ELR (cell line): ENCODE measurements at places on chromosomes 13 and 19.

DNA sequence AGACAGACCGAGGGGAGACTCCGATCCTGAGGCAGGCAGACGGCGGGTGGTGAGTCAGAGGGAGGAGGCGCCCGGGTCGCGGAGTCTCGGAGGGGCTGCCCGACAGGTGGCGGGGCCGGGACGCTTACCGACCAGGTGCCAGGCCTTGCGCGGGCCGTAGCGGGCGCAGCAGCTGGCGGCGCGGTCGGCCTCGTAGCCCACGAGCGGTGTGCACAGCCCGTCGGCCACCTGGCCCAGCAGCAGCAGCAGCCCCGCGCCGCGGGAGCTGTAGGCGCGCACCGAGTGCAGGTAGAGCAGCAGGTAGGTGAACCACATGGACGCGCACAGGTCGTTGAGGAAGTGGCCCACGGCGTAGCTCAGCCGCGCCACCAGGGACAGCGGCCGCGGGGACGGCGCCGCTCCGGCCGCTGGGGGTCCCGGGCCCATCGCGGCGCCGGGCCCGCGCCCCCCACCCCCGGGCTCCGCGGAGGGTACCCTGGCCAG is 367 bp downstream of the MFSD12 start:
- peak; percentile 82 for DNase-seq

GRCh38 chr13:51502153-51502651 is 49.4 kb upstream of the INTS6 start:
- DNase-seq, result peak; percentile 72

- DNase-seq, result no peak
Measured at GRCh38 chr13:39967199-39967959, 311.9 kb downstream of the COG6 start.

DNA sequence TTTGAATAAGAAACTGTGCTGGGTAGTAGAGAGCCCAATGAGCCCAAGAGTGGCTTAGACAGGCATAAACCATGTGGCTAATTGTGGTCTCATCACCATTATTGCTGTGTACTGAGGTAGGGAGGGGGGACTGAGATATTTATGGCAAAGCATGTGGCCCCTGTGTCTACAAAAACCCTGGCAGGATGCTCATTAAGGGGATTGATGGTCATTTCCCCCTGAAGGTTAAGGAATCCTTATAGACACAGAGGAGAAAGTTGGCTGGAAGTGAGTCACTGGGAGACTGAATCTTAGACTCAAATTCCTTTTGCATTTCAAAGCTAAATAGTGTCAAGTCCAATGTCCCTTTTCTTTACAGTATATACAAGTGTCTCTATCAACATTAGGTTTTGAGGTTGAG is 9.8 kb upstream of the DACT3 start:
- peak; percentile 72 for DNase-seq

GRCh38 chr19:37964109-37964508 is 57.1 kb downstream of the SIPA1L3 start:
- no peak for DNase-seq

GRCh38 chr19:39941615-39942365 is 7.4 kb upstream of the FCGBP start:
- peak; percentile 67 for DNase-seq

DNA sequence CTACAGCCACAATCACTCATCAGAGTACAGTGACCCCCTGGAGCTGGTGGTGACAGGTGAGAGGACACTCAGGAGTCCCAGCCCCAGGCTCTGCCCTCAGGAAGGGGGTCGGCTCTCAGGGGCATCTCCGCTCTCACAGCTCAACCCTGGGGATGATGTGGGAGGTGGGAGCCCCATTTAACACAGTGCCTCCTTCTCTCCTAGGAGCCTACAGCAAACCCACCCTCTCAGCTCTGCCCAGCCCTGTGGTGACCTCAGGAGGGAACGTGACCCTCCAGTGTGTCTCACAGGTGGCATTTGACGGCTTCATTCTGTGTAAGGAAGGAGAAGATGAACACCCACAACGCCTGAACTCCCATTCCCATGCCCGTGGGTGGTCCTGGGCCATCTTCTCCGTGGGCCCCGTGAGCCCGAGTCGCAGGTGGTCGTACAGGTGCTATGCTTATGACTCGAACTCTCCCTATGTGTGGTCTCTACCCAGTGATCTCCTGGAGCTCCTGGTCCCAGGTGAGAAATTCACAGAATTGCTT is 1.0 kb downstream of the LILRA2 start:
- DNase-seq, result no peak

DNA sequence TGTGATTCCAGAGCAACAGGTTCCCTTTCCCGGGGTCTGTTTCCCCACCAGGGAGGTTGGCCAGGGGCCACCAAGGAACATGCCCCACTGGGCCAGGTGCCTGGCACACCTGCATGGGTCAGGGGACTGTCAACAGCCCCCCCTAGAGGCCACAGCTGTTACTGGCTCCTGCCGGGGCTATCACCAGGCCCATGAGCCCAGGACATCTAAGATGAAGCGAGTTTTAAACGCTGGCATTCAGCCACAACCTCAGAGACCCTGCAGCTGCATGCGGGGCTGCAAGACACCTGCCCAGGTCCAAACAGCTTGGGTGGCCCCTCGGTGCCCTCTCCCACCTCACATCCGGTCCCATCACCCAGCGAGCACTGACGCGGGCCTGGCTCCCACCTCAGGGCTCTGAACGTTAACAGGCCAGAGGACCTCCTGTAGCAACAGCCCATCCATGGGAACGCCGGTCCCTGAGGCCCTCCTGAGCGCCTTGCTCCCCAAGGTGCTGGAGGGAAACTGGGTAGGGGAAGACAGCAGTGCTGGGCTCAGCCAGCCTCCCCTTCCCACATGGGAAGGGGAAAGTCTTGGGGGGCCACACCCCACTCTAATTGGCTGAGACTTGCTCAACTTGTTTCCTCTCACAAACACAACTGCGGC is 12.0 kb downstream of the KHSRP start:
- peak; percentile 34 for DNase-seq

GRCh38 chr19:40797963-40798682 is 868 bp upstream of the EGLN2 start:
- peak; percentile 75 for DNase-seq

- DNase-seq, result no peak
Measured at GRCh38 chr13:73702419-73703071, 431.7 kb downstream of the KLF12 start.

- no peak for DNase-seq
Measured at GRCh38 chr13:84563611-84564010, 681.3 kb upstream of the SLITRK1 start.

- no peak for DNase-seq
Measured at GRCh38 chr13:34369931-34370330, 552.0 kb downstream of the RFC3 start.

DNA sequence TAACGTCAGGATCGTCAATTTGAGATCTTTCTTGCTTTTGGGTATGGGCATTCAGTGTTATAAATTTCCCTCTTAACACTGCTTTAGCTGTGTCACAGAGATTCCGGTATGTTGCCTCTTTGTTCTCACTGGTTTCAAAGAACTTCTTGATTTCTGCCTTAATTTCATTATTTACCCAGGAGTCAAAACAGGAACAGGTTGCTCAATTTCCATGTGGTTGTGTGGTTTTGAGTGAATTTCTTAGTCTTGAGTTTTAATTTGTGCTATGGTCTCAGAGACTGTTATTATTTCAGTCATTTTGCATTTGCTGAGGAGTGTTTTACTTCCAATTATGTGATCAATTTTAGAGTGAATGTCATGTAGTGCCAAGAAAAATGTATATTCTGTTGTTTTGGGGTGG is 153.1 kb downstream of the PCDH17 start:
- DNase-seq, result no peak

DNA sequence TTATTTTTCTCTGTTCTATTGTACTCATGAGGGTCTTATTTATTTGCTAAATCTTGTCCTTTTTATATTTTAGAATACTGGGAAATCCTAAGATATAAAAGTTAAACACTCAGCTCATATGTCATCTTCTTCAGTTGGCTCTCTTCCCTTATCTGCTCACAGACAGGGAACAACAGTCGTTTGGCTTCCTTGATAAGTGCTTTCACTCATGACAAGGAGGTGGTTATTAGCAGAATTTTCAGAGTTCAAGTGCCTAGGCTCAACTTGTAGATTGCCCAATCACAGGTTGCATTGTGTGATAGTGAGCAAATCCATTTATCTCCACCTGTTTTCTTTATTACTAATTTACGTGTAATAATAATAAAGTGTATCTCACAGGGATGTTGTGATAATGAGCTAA is 620.3 kb upstream of the PCDH20 start:
- DNase-seq, result no peak

DNA sequence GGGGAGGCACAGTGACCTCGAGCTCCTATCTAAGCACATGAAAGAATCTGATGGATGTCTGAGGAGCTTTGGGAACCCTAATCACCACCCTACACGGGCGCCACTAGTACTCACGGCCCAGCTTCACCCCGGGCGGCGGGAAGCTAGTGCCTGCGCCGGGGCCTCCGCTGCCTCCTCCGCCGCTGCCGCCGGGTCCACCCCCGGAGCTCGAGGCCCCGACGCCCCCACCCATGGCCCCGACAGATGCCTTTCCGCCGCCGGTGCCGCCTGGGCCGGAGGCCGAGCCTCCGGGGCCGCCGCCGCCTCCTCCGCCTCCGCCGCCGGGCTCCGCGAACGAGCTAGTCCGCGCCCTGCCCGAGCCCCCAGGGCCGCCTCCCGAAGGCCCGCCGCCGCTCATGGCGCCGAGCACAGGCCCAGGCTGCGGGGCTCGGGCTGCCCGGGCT is 312 bp downstream of the GSK3A start:
- DNase-seq, result peak; percentile 28

DNA sequence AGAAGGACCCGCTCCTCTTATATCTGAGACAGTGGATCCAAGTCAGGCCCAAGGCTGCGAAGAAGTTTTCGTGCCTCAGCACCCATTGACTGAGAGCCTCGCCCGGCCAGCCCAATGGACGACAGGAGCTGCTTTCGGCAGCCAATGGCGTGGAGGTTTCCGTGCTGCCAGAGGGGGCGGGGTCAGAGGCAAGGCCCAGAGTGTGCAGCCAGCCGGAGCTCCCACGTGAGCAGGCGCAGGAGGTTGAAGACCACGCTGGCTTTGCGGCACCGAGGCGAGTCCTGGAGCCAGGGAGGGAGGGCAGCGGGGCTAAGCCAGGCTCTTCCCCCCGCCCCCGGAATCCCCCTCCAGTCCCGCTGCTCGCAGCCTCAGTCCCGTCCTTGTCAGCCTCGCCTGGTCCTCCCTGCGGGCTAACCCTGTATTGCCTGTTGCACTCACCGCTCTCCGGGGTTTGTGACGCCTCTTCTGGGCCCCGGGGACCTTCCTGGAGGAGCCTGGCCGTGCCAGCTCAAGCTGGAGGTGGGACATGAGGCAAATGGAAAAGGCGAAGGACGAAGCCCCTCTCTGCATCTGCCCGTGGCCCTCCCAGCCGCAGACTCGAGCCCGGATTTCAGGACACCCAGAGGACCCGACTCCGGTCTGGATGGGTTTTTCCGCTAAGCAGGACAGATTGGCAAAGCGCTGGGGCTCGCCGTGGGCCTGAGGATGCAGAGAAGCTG is 1.5 kb downstream of the IFNL4 start:
- DNase-seq, result no peak

GRCh38 chr13:75830842-75831241 is 194.7 kb downstream of the LMO7 start:
- DNase-seq, result peak; percentile 44

GRCh38 chr19:795691-796581 is 1.3 kb upstream of the PTBP1 start:
- DNase-seq, result no peak

GRCh38 chr13:38905861-38906260 is 84.8 kb downstream of the STOML3 start:
- DNase-seq, result no peak

DNA sequence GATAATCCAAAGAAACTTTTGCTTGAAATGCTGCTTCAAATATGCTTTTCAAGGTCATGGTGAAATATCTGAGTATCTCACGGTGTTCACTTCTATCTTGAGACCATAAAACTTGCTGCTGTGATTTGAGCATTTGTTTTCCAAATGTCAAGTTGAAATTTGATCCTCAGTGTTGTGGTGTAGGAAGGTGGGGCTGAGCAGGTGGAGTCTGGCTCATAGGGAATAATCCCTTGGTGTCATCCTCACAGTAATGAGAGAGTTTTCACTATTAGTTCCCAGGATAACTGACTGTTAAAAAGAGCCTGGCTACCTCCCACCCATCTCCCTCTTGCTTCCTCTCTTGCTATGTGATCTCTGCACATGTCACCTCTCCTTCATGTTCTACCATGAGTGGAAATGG is 858.0 kb upstream of the SLITRK5 start:
- DNase-seq, result no peak

DNA sequence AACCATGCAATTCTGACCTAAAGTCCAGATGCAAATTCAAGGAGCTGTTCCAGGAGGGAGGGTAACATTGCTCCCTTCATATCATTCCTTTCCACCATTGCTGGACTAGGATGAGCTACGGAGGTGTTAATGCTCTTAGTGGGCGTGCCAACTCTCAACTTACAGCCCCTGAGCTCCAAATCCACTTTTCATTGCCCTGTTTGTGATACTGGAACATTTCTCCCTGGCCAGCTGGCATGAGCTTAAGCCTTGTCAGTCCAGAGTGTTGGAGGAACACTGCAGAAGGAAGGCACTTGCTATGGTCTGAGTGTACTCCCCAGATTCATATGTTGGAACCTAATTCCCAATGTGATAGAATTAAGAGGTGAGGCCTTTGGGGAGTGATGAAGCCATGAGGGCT is 70.4 kb upstream of the FARP1 start:
- no peak for DNase-seq

- no peak for DNase-seq
Measured at GRCh38 chr19:8046569-8047165, 5.9 kb upstream of the CCL25 start.

DNA sequence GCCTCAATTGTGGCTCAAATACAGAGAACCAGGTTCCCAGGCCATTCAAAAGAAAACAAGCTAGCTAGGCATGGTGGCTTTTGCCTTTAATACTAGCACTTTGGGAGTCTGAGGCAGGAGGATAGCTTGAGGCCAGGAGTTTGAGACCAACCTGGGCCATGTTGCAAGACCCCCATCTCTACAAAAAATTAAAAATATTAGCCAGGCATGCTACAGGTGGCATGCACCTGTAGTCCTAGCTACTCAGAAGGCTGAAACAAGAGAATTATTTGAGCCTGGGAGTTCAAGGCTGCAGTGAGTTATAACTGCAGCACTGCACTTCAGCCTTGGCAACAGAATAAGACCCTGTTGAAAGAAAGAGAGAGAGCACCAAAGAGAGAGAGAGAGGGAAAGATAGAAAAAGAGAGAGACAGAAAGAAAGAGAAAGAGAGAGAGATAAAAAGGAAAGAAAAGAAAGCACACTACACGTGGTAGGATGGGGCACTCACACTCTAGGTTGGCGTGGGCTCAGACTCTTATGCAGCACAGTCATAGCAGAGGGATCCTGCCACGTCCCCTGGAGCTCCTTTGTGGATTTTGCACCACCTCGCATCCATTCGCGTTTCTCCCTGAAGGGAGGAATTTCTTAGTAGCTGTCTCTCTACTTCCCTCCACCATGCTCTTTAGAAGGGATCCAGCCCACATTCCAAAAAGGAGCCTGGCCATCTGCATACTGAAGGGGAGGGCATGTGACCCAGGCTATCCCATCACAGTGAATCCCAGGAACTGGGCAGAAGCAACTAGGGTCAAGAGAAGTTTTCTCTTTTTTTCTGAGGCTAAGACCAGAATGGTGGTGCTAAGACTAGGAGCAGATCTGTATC is 789.9 kb downstream of the UQCRFS1 start:
- no peak for DNase-seq
